ENCODE measurements at places on chromosomes 4 and X. TPM values are rescaled to one million over a fixed set of nuclear protein-coding genes. Genes with fewer than 3 reads are reported as not detected.

DNA sequence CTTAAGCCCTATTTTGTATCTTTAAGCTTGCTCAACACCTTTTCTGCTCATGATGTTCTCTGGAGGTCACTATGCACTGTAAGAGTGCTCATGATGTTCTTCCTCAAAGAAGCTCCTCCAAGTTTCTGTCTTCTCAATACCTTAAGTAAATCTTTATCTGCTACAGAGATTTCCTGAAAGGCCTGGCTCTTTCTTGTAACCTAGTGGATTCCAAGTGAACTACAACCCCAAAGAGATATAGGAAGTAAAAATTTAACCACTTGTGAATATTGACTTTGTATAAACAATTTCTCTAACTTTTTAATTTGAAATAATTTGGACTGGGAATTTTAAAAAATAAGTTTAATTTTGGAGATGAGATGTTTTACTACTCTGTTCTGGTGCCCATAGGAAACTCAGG is 39.3 kb upstream of the XK start:
- no peak for DNase-seq

- DNase-seq: no peak
Observed at GRCh38 chr4:99863804-99864203, 30.4 kb downstream of the LAMTOR3 start.

- DNase-seq: no peak
Observed at GRCh38 chrX:82230013-82230412, 1028.1 kb downstream of the SH3BGRL start.

- no peak for DNase-seq
Observed at GRCh38 chr4:48446642-48447041, 36.5 kb upstream of the SLC10A4 start.

- DNase-seq: no peak
Observed at GRCh38 chr4:183182873-183183725, 84.0 kb downstream of the WWC2 start.

- no peak for DNase-seq
Observed at GRCh38 chrX:96705905-96706304, 21.3 kb downstream of the DIAPH2 start.

GRCh38 chrX:30593440-30594200 is 16.1 kb upstream of the TASL start:
- peak; percentile 29 for DNase-seq

DNA sequence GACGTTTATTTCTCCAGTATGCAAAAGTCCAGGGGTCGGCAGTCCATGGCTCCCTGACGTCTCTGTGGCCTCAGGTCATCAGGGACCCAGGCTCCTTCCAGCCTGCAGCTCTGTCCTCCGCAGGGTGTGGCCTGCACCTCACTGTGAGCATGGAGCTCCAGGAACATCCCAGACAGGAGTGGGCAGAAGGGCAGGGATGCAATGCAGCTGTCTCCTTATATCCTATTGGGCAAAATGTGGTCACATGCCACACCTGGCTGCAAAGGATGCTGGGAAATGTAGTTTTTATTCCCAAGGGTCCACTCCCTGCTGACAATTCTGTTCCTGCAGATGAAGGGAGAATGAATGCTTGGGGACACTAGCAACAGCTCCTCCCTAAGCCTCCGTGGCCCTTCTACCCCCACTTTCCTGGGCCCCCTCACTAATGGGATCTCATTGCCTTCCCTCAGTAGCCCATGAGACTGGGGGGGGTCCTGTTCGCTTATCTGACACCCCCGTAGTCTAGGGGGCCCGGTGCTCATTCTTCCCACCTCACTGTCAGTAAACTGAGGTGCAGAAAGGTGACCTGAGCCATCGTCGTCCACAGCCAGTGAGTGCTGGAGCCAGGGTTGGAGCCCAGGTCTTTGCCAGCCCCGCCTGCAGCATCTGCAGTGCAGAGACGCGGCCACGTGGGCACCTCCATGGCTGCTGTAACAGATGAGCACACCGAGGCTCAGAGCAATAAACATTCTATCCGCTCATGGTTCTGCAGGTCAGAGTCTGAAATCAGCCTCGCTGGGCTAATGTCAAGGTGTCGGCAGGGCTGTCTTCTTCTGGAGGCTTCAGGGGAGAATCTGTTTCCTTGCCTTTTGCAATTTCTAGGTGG is 5.9 kb upstream of the GRPEL1 start:
- DNase-seq: no peak

DNA sequence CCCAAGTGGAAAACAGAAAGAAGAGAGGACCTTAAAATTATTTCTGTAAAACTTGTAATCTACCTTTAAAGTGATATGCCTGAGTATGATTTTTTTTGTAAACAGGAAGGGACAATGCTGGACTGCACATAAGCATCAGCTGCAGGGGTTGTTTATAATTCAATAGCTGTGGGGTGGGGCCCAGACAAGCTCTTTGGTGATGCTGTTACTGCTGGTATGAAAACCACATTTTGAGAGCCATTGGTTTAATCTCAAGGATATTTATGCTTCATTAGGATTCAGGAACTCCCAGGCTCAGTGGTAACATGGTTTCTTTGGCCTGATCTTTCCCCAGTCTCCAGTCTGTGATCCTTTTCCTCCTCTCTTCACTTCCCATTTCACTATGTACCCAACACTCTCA is 34.3 kb upstream of the GRPR start:
- no peak for DNase-seq

- DNase-seq: no peak
Observed at GRCh38 chr4:75287738-75288517, 226.3 kb downstream of the RCHY1 start.

DNA sequence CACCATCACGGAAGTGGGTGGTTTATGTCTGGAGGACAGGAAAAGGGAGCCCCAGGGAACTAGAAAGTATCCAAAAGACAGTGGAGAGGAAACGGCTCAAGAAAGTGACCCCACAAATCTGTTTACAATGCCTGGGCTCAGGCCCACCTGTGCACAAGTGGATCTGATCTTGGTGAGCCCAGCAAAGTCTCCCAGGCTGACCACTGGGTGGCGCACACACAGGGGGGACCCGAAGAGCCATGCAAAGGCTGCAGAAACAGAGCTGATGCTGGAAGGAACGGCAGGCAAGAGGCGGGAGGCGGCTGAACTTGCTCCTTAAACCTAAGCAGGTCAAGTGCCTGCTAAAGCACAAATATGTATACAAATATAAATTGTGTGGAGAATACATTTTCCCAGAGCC is 9.6 kb downstream of the HAUS7 start:
- DNase-seq: peak; percentile 31

- peak; percentile 22 for DNase-seq
Observed at GRCh38 chrX:41720125-41720779, 3.7 kb upstream of the GPR82 start.

GRCh38 chrX:108415146-108415545 is 23.1 kb downstream of the COL4A6 start:
- DNase-seq: no peak

DNA sequence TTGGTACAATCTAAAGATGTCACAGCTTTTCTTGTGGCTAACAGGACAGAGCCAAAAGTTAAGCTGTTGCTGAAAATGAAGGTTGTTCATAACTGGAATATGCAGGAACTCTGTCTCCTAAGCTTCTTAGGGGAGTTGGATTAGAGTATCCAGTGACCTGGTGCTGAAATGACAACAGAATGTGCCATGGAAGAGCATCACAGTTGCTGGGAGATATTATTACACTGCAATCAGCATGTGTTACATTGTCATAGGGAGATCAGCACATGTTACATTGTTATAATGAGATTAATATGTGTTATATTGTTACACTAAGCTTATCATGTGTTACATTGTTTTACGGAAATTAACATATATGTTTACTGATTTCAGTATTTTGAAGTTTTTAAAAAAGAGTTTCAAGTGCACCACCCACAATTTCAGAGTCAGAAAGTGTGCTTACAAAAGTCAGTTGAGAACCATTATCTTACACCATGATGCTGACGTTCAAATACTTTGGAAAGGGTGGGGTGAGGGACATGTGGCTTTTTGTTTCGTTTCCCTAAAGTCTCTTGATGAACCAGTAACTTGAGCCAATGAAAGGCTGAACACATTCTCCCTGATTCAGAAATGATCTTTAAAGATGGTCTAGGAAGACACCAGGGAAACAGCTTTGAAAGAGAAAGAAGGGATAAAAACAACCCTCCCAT is 113.4 kb downstream of the DRD5 start:
- DNase-seq: no peak

GRCh38 chrX:110678591-110678990 is 117.0 kb downstream of the CHRDL1 start:
- no peak for DNase-seq

DNA sequence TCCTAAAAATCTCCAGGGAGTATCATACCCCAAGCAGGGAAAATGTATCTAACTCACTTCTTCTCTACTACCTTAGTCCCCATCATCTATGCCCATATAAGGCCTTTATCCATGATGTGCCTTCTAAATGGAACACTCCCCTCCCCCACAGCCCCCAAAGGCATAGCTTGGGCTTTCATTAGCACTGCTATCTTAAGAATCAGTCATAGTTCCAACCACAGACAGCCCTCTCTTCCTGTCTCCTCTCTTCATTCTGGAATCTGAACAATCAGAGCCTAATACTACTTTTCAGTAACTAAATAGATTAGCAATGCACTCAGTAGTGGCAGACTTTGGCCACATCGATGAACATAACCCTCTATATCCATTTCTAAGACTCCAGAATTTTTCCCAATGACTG is 313.2 kb upstream of the DKK2 start:
- DNase-seq: no peak

The ITGB1BP2 gene
- total RNA-seq: 6.8 TPM

The NMU gene
- total RNA-seq: 0.96 TPM

The UCHL1 gene
- total RNA-seq: 35.5 TPM

The UGT2B11 gene
- not detected for total RNA-seq

The CSN1S1 gene
- total RNA-seq: not detected

The CLTRN gene
- not detected for total RNA-seq

The ELF4 gene
- 56.1 TPM for total RNA-seq

The TMEM255A gene
- 1.2 TPM for total RNA-seq

The EMCN gene
- total RNA-seq: 1.5 TPM

The CHRDL1 gene
- total RNA-seq: 19.2 TPM

The MAP9 gene
- total RNA-seq: 4.4 TPM
